SK-N-DZ (cell line): ENCODE measurements at places on chromosomes 1 and 21.

DNA sequence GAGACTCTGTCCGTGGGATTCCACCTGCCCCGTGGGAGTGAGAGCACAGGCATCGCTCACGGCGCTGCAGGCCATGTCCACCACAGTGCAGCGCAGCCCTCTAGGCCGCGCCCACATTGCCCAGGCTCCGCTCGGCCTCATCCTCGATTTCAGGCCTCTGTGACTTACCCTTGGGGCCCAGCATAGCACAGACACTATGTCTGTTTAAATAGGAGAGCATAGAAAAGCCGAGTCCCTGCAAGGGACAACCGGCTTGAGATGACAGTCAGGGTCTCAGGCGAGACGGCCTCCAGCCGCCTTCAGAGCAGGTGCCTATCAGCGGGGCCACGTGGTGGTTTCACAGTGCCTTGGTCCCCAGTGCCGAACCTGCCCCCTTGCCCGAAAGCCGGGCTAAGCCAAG, 56.9 kb upstream of the POFUT2 start:
- no peak for DNase-seq

GRCh38 chr1:186682736-186683135, 2.5 kb upstream of the PTGS2 start:
- no peak for DNase-seq

DNA sequence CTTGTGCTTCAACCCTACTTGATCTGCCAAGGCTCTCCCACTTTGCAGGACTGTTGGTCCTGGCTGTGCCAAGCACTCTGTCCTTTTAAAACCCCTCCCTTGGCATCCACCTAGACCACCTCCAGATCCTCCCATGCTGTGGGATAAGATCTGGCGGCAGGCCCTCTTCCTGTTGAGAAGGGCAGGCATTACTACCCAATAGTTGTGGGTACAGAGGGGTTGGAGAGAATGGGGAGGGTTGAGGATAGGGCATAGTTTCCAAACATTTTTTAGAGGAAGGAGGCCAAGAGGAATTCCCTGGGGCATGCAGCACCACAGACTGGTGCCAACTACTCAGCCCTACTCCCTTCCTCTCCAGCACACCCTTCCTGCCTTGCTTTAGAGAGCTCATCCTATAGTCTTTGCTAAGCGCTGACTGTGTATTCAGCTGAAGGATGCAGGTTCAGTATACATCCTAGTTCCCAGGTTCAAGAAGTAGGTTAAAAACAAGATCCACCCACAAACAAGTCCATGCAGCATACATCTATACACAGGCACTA, 70.7 kb downstream of the TRABD2B start:
- DNase-seq: no peak

- DNase-seq: no peak
These were observed 57.0 kb downstream of the FCRL5 start for GRCh38 chr1:157495285-157495684.

- DNase-seq: no peak
These were observed 60.0 kb upstream of the TNR start for GRCh38 chr1:175803413-175803812.

GRCh38 chr1:229169399-229169798, 101.5 kb upstream of the RAB4A start:
- no peak for DNase-seq

- DNase-seq: no peak
These were observed 72.9 kb upstream of the CD53 start for GRCh38 chr1:110800079-110800478.

DNA sequence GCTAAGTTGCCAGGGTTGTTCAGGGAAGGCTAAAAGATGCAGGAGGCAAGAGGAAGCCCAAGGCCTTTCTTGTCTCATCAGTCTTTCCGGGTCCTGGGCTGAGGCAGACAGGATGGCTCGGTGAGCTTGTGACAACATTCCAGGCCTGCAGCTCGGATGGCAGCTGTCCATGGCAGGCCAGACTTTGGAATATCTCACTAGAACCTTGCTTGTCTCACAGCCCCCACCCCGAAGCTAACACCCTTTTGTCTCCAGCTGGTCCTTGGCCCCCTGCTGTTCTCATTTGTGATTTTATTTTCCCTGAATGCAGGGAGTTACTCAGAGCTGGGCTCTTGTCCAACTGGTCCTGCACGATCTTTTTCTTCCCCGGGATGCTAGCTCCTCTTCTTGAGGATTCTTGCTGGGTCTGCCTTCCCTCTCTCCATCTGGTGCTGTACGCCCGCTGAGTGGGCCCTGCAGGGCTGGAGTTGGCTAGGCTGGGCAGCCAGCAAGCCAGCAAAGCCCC, 477.2 kb upstream of the CAMK1G start:
- DNase-seq: peak; percentile 37

GRCh38 chr21:24014381-24014780, 1592.9 kb downstream of the MRPL39 start:
- DNase-seq: no peak
